SJSA1 (cell line): ENCODE measurements at places on chromosomes 3 and 15. TPM values are rescaled to one million over a fixed set of nuclear protein-coding genes. Genes with fewer than 3 reads are reported as not detected.

STAB1 gene
- not detected in 2 replicates for total RNA-seq

- peak; percentile 69 for DNase-seq
- peak overlapping the region; percentile 86 for H3K27ac ChIP-seq
- no peaks in the 10 kb centered on the region for H3K27me3 ChIP-seq
- H3K4me1 ChIP-seq = peaks cover 70% of the 10 kb centered on the region
Measured at GRCh38 chr3:71103430-71103921, 480.1 kb downstream of the FOXP1 start.

DNA sequence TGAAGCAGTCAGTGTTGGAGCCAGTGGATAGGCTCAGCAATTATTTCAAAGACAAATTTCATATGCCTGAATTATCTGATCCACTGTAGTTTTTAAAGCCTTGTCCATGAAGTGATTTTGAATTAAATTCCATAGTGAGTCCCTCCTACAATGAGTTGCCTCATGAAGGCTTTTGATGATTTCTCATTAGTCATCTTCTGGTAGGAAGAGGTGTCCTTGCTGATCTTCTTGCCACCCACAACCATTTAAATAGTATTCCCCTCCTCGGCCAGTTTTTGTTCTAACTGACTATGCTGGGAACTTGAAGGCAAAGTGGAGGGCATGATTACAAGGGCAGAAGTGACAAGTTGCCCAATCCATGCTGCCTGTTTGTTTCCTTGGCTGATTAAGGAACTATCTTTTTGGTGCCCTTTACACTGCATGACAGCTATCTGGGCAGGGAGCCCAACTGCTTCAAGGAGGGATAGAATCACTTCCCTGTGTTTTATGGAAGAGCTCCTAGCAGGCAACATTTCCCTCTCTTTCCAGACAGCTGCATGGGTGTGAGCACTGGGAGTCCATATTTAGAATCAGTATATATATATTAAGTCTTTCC lies 617.5 kb downstream of the ZPLD1 start:
- H3K4me3 ChIP-seq = no peak overlapping the region
- H3K4me1 ChIP-seq = no peaks in the 10 kb centered on the region
- H3K27me3 ChIP-seq = no peaks in the 10 kb centered on the region
- DNase-seq = no peak
- no peaks in the 10 kb centered on the region for H3K36me3 ChIP-seq
- no peak overlapping the region for H3K27ac ChIP-seq

- no peaks in the 10 kb centered on the region for H3K4me1 ChIP-seq
- no peak overlapping the region for H3K4me3 ChIP-seq
- H3K27ac ChIP-seq = no peak overlapping the region
- no peaks in the 10 kb centered on the region for H3K36me3 ChIP-seq
- DNase-seq = no peak
- H3K27me3 ChIP-seq = 0 out of 2 replicates have a peak, but pooled peaks cover 5% of the 10 kb centered on the region
Measured at GRCh38 chr3:13124631-13125030, 51.4 kb upstream of the IQSEC1 start.

NR2E3 gene
- total RNA-seq = not detected in 2 replicates

DNA sequence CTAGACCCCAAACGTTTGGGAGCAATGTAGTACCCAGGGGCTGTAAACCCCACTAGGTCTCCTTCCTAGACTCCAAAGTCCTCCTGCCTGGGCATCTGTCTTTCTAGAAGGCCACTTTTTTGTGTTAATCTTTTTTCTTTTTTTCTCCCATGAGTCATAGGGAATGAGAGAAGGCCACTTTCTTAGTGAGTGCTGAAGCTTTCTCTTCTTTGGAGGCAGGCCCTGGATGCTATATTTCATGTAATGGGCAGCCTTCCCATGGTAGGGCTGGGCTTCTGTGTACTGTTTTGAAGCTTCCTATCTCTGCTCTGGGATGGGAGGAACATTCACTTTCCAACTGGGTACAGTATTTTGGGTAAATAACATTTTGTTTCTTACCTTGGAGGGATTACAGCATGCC lies 15.2 kb upstream of the RTP2 start:
- no peak overlapping the region for H3K27ac ChIP-seq
- no peak overlapping the region for H3K4me3 ChIP-seq
- no peak for DNase-seq
- H3K4me1 ChIP-seq = no peaks in the 10 kb centered on the region; the same call in 1 of the 2 replicates

- H3K36me3 ChIP-seq = no peaks in the 10 kb centered on the region
- no peak for DNase-seq
- no peak overlapping the region for H3K27ac ChIP-seq
- H3K4me3 ChIP-seq = no peak overlapping the region
- peaks cover 4% of the 10 kb centered on the region; the same call in 1 of the 2 replicates for H3K4me1 ChIP-seq
Measured at GRCh38 chr3:102034639-102035451, 185.5 kb downstream of the NFKBIZ start.

GRCh38 chr15:98689431-98689861 lies 41.1 kb downstream of the IGF1R start:
- peaks cover 48% of the 10 kb centered on the region for H3K4me1 ChIP-seq
- no peaks in the 10 kb centered on the region for H3K27me3 ChIP-seq
- H3K36me3 ChIP-seq = no peaks in the 10 kb centered on the region
- no peak overlapping the region for H3K4me3 ChIP-seq
- 0 out of 2 replicates have a peak overlapping the region, but pooled peaks have one; percentile 26 for H3K27ac ChIP-seq
- no peak for DNase-seq

DNA sequence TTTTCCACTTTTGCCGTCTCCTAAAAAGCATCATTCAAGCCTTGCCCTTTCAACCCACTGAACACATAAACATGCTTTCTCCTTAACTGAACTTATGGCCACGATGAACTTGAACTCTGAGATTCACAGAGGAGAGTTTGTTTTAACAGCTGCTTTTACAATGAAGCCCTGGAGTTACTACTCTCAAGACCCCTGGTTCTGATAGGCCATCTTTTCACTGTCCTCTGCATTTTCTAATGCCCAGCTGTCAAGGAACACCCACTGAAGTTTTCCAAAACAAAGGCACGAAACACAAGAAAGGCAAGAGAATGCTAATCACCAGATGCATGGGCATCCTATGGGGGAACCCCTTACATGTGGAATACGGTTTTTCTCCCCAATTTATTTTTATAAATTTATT lies 100.8 kb downstream of the ADAMTS9 start:
- H3K4me3 ChIP-seq = no peak overlapping the region
- no peaks in the 10 kb centered on the region for H3K36me3 ChIP-seq
- no peaks in the 10 kb centered on the region for H3K27me3 ChIP-seq
- H3K4me1 ChIP-seq = peaks cover 6% of the 10 kb centered on the region

WNT7A gene
- total RNA-seq = not detected in 2 replicates

DNA sequence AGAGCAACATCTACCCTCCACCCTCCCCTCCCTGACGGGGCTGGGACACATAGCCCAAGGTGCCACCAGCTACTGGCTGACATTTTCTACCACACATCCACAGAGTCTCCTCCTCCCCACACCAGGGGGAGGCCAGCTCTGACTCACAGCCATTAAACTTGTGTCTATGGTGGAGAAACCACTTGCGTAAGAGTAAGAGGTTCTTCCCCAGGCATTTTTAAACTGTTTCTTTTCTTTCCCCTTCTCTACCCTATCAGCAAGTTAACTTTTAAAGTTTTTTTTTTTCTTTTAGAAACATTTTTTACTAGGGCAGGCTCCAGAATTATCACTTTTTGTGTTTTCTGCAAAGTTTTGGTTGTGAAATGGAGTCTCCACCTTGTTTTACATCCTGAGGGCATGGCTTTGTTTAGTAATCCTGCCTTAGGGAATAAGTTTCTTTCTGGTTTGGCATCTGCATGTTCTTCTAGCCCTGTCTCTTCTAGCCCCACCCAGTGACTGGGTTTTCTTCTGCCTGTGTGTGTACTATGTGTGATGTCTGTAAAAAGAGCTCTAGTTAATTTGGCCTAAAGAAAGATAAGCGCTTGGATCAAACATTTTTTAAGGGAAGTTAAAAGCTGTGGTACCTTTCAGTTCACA lies 148.8 kb upstream of the GADL1 start:
- peaks cover 13% of the 10 kb centered on the region for H3K4me1 ChIP-seq
- H3K4me3 ChIP-seq = no peak overlapping the region
- no peaks in the 10 kb centered on the region for H3K27me3 ChIP-seq
- H3K27ac ChIP-seq = no peak overlapping the region
- no peaks in the 10 kb centered on the region for H3K36me3 ChIP-seq
- no peak for DNase-seq

DNA sequence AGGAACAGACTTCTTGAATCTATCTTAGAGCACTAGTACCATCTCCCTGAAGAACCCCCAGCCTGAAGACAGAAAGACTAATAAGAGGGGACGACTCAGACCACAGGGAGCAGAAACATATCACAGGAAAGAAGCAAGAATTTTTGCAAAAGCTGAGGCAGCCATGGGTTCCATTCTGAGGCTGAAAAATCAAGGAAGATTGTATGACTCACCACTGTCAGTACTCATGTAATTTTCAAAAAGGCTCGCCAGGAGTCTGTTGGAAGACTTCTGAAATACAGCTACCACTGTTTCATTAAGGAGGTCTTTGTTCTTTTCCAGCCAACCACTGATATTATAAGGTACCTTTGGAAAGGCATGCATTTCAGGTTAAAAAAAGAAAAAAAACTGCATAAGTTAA lies 47.5 kb downstream of the MYH15 start:
- H3K27me3 ChIP-seq = no peaks in the 10 kb centered on the region
- no peak overlapping the region for H3K4me3 ChIP-seq
- H3K27ac ChIP-seq = no peak overlapping the region

COLQ gene
- 0.29 TPM in 1 of 2 replicates, not detected in the other for total RNA-seq

C2CD4B gene
- total RNA-seq = not detected in 2 replicates

GRCh38 chr3:116927918-116928317 lies 218.3 kb downstream of the TUSC7 start:
- H3K27ac ChIP-seq = no peak overlapping the region
- no peak for DNase-seq
- H3K27me3 ChIP-seq = no peaks in the 10 kb centered on the region
- H3K4me1 ChIP-seq = peaks cover 24% of the 10 kb centered on the region
- H3K36me3 ChIP-seq = no peaks in the 10 kb centered on the region

DNA sequence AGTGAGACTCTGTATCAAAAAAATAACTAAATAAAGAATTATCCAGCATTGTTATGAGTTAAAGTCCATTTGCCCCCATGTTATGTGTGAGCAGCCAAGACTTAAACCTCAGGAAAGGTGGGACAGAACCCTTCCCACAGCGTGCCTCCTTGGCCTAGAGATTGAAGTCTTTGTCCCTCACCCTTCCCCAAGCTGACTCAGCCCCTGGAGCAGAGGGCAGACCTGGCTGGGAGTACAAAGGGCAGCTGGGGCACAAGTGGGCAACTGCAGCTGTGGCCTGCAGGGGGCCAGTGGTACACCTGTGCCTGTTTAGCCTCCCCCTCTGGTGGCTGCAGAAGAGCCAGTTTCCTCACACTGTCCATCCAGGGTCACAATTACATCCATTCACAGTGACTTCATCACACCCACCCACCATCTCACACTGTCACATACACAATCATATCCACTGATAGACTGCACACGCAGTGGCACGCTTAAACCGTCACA lies 940 bp upstream of the ACY1 start:
- DNase-seq = no peak
- peaks cover 22% of the 10 kb centered on the region for H3K4me1 ChIP-seq
- H3K27ac ChIP-seq = peak overlapping the region; percentile 83

SENP8 gene
- 0.78 and 2.5 TPM in 2 replicates for total RNA-seq

DNA sequence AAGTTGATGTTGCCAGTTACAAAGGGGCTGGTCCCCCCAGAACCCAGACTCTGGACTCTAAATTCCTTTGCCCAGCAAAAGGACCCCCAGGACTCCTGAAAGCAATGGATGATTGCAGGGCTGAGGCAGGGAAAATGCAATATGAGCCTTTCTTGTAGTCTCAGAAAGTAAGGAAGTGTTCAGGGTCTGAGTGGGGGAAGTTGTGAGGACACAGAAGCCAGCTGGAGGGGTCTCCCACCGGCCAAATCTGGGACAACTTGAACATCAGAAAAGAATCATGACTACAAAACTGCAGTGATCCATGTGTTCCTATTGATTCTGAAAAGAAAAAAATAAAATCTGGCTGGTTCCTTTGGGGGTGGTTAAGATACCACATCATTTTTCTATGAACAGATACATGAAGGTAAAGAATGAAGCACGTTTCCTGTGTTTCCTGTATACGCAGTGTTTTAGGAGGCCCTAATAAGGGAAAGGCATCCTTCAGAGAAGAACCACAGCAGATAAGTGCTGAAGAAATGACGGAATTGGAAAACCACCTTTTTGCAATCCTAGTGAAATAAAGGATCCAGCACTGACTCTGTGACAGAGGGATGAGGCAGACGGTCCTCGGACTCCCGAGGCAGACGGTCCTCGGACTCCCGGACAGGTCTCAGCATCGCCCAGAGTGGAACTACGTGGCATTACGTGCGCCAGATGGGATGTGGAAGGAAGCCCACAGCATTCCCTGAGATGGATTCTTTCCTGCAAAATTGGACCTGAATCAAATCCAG lies 22.2 kb upstream of the GRIP2 start:
- H3K27ac ChIP-seq = no peak overlapping the region
- no peaks in the 10 kb centered on the region for H3K27me3 ChIP-seq
- peaks cover 25% of the 10 kb centered on the region for H3K4me1 ChIP-seq
- H3K36me3 ChIP-seq = no peaks in the 10 kb centered on the region
- H3K4me3 ChIP-seq = no peak overlapping the region

- no peak overlapping the region for H3K4me3 ChIP-seq
- no peaks in the 10 kb centered on the region for H3K36me3 ChIP-seq
- DNase-seq = no peak
- peaks cover 12% of the 10 kb centered on the region for H3K4me1 ChIP-seq
- no peak overlapping the region for H3K27ac ChIP-seq
Measured at GRCh38 chr15:77548589-77549557, 83.8 kb downstream of the LINGO1 start.

DNA sequence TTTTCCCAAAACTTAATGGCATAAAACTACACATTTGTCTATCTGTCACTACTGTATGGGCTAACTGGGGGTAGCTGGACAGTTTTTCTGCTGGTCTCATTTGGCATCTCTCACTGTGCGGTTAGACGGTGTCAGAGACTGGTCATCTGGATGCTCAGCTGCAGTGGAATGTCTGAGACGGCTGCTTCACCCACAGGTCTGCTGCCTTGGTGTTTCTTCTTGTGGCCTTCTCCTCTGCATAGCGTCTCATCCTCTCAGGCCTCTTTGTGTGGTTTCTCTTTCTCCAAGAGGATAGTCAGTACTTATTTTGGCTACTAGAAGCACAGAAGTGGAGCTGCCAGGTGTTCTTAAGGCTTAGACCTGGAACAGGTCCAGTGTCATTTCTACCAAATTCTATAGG lies 35.9 kb upstream of the GOLGA6L9 start:
- no peaks in the 10 kb centered on the region for H3K36me3 ChIP-seq
- H3K27me3 ChIP-seq = no peaks in the 10 kb centered on the region
- H3K27ac ChIP-seq = no peak overlapping the region

ECE2 gene
- not detected in 2 replicates for total RNA-seq

DNA sequence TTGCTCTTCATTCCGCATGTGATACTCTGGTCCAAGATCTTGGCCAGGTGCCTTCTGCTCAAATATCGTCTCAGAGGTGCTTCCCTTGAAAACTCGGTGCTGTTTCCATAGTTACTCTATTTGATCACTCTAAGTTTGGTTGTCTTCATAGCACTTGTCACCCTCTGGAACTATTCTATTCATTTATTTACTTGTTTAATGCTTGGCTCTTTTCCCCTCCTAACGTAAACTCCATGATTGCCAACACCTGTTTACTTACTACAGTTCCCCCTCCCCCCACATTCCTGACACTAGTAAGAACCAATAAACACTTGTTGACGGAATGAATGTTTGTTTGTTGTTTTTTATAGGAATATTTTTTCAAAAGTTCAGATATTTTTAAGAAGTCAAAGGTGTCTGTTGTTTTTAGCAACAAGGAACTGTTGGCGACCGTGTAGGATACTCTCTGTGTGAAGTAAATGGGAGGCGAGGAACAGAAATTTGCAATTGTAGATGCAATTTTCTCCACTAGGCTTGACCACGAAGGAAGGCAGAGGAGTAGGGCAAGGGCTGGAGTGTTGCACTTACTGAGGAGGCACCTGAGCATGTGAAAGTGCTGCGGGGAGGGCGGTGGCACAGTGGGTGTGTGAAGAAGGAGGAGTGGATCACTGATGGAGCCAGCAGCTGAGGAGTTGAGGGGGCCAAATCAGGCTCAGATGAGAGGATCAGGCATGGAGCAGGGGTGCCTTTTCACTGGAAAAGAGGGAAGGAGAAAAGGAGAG lies 48.4 kb downstream of the MOBP start:
- H3K4me1 ChIP-seq = no peaks in the 10 kb centered on the region
- H3K27me3 ChIP-seq = no peaks in the 10 kb centered on the region
- no peak overlapping the region for H3K4me3 ChIP-seq
